Hindlimb muscle (tissue), 1 donor: ENCODE measurements at places on chromosomes 1 and 21. TPM values are rescaled to one million over a fixed set of nuclear protein-coding genes. Genes with fewer than 3 reads are reported as not detected.

- no peak for DNase-seq
These were observed 7.7 kb upstream of the CD5L start for GRCh38 chr1:157849229-157849875.

- peak; percentile 77 for DNase-seq
These were observed 14.7 kb downstream of the MTHFR start for GRCh38 chr1:11790880-11791715.

DNA sequence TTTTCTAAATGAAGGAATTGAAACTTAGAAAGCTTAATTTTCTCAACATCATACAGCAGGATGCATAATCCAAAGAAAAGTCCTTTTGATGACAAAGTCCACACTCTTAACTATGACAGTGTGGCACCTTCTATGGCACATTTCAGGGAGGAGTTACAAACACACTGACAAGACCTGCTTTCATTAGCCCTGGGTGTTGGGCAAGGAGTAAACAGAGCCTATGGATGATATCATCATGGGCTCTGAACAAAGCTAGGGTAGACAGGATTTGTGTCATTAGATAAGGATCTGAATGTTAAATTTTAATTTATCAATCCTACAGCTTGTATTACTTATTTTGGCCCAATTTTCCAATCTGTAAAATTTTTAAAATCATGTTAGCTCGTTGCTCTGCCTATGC is 62.6 kb upstream of the DENND1B start:
- DNase-seq, result no peak

DNA sequence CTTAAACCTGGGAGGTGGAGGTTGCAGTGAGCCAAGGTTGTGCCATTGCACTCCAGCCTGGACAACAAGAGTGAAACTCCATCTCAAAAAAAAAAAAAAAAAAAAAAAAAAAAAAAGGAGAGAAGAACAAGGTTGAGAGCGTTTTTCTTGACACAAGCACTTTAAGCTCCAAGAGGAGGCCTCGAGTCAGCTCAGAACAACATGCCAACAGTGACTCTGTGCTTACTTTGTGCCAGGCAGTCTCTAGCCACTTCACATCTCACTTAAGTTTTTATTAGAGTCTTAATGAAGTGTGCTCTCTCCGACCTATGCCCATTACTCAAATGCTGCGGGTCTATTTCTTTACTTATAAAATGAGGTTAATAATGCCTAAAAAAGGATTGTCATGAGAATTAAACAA is 13.0 kb downstream of the ATP1A1 start:
- DNase-seq, result no peak

DNA sequence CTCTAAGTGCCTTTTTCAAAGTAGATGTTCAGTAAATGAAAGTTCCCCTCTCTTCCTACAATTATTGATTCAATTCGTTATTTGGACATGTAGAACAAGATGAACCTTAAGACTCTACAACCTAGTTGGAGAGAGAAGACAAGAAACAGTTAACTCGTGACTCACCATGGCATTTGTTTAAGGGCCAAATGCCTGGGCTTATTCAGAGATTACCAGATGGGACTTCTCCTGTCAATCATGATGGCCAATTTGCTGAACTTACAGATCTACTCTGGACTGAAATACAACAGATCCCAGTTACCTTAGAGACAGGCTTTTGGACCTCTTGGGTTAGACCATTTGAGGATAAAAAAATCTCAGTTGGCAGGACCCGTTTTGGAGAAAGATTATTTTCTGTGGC is 93.5 kb downstream of the C1orf94 start:
- no peak for DNase-seq

GRCh38 chr1:41611068-41611931 is 126.8 kb upstream of the EDN2 start:
- no peak for DNase-seq

TNNI3K gene
- 1.6 TPM for polyA plus RNA-seq

CFAP74 gene
- 0.19 TPM for polyA plus RNA-seq

GRCh38 chr1:63774617-63775417 is 1.0 kb downstream of the ROR1 start:
- DNase-seq, result peak; percentile 77

DNA sequence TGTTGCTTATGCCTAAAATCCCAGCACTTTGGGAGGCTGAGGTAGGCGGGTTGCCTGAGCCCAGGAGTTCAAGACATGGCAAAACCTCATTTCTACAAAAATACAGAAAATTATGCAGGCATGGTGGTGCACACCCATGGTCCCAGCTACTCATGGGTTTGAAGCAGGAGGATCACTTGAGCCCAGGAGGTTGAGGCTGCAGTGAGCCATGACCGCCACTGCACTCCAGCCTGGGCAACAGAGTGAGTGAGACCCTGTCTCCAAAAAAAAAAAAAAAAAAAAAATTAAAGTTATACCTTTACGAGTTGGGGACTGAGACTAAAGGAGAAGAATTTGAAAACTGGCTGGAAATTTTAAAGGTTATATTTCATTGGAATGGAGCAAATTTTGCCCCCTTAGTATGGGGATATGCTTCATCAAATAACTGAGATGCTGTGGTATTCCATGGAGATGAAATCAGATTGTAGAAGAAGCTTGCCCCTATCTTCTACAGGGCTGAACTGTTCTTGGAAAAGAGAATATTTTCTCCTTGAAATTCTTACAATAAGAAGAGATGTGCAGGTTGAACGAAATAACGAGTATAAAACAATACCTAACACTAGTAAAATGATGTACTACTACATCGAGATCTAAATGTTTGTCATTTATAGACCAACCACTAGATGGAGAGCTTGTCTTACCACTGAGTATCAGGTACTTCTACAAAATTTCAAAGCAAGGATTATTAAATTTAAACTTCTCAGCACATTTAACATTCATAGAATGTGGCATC is 34.9 kb upstream of the SCYL3 start:
- peak; percentile 44 for DNase-seq

GRCh38 chr1:79302380-79302930 is 295.9 kb upstream of the ADGRL4 start:
- DNase-seq, result no peak

- no peak for DNase-seq
These were observed 5.5 kb downstream of the CACYBP start for GRCh38 chr1:175005085-175005783.

GRCh38 chr1:110051262-110051648 is 16.8 kb downstream of the STRIP1 start:
- no peak for DNase-seq

DMRTA2 gene
- polyA plus RNA-seq, result 0.32 TPM
